Foreskin fibroblast (primary cell): ENCODE measurements at places on chromosomes 6 and 20.

DNA sequence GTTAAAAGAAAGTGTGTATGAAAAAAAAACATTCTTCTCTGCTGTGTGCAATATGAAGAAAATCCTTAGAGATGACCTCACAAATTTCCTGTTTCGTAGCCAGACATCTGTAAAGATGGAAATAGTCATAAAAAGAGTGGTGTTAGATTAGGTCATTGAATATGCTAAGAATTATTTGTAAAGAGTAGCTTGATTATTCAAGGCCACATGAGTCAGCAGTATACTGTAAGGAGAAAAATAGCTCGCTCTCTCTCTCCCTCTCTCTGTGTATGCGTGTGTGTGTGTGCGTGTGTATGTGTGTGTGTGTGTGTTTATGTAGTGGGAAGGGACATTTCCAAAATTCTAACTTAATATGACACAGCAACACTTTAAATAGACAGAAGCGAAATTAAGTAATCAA, 78.8 kb downstream of the PTCHD4 start:
- DNase-seq = peak; percentile 55

- DNase-seq = no peak
These were observed 83.7 kb downstream of the YTHDF1 start for GRCh38 chr20:63132131-63132714.

- DNase-seq = peak; percentile 26
These were observed 43.5 kb downstream of the AKIRIN2 start for GRCh38 chr6:87658516-87658915.

DNA sequence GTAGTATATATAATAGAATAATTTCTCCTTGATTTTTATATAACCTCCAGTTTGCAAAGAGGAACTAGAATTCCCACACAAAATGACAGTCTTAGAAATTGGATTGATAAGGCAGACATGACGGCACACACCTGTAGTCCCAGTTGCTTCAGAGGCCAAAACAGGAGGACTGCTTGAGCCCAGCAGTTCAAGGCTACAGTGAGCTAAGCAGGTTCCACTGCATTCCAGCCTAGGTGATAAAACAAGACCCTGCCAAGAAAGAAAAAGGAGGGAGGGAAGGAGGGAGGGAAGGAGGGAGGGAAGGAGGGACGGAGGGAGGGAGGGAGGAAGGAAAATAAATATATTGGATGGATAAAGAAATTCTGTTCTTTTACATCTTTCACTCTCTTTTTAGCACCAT, 77.6 kb upstream of the SASH1 start:
- DNase-seq = no peak
